Endodermal cell (in vitro differentiated cells): ENCODE measurements at places on chromosomes 6 and 20. TPM values are rescaled to one million over a fixed set of nuclear protein-coding genes. Genes with fewer than 3 reads are reported as not detected.

The CCN5 gene
- not detected in 3 replicates for total RNA-seq

The RBBP8NL gene
- not detected in 3 replicates for total RNA-seq

The ZC2HC1B gene
- total RNA-seq = not detected in 2 replicates

The HFE gene
- 1.7 to 2.7 TPM (median 2.1 TPM) in 3 replicates for total RNA-seq

The SERPINB1 gene
- total RNA-seq = 38.5 to 62.6 TPM (median 43.8 TPM) in 3 replicates

The RGL2 gene
- 84.2 to 90.5 TPM (median 85.6 TPM) in 3 replicates for total RNA-seq

The MRAP2 gene
- total RNA-seq = 9.5 to 10.7 TPM (median 10.3 TPM) in 3 replicates

The TTI1 gene
- total RNA-seq = 27.0 to 59.1 TPM (median 56.2 TPM) in 3 replicates

The SOX18 gene
- total RNA-seq = 1.8 to 6.5 TPM (median 2.3 TPM) in 3 replicates

- no peak for DNase-seq
These were observed 27.2 kb upstream of the PREX1 start for GRCh38 chr20:48855046-48855445.

GRCh38 chr20:25252686-25253421 is 5.0 kb downstream of the PYGB start:
- DNase-seq = peak; percentile 35

- no peak for DNase-seq
These were observed 59.1 kb upstream of the NEDD9 start for GRCh38 chr6:11291582-11291981.

- no peak for DNase-seq
These were observed 39.3 kb upstream of the SCGN start for GRCh38 chr6:25612666-25613065.

DNA sequence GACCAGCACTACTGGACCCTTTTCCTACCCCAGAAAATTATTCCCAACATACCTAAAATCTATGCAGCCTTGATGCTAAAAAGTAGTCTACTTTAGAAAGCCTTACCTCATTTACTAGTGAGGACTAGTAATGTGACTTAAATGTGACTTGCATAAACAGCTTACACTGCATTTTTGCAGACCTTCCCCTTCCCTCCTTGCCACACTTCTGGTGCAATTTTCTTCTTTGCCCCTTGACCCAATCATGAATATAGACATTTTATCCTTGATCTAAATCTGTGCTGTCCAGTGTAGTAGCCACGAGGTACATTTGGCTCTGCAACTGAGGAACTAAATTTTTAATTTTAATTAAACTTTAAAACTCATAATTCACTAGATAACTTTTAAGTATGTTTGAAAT is 7.0 kb upstream of the ZKSCAN8 start:
- DNase-seq = no peak

DNA sequence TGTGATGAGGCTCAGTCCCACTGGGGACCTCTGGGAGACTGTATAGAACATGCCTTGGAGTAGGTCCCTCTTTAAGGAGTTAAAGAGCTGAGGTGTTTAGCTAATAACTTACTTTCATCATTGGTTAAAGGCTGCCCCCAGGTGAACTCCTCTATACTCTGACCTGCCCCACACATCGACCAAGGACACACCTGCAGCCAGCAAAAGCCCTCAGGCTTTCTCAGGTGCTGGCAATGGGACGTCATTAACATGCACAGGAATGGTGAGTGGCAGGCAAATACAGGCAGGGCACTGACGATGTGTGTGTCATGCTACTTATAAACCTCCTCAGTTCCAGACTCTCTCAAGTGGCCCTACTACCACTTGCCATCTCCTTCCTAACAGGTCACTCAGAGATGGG is 366.4 kb downstream of the KIF16B start:
- no peak for DNase-seq

GRCh38 chr6:40398034-40398691 is 189.0 kb downstream of the LRFN2 start:
- DNase-seq = no peak

GRCh38 chr6:383856-384255 is 7.7 kb upstream of the IRF4 start:
- no peak for DNase-seq

GRCh38 chr20:22346716-22347115 is 237.7 kb downstream of the FOXA2 start:
- DNase-seq = no peak

- no peak for DNase-seq
These were observed 282.1 kb upstream of the TCF21 start for GRCh38 chr6:133606852-133607251.

GRCh38 chr6:16570946-16571345 is 190.3 kb downstream of the ATXN1 start:
- no peak for DNase-seq

- DNase-seq = no peak
These were observed 134.9 kb upstream of the BACH2 start for GRCh38 chr6:90431576-90431975.

DNA sequence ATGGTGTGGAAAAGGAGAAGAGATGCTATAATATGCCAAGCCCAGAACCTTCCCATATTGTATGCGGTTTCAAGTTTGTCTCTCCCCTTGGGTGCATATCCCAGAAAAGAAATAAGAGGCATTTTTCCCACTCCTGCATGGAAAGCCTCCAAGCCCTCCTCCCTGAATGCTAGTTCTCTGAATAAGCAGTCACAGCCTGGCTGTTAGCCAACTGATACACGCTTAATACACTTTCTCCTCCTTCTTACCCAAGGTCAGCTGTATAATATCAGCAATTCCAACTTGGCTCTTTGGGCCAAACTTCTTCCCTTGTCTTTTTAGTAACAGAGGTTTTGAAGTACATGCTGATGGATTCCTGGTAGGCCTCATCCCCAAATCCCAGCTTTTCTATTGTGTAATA is 440.1 kb downstream of the EPHA7 start:
- DNase-seq = no peak

- DNase-seq = no peak
These were observed 22.3 kb upstream of the LAMP5 start for GRCh38 chr20:9492067-9492466.

GRCh38 chr20:61932199-61932592 is 133.5 kb downstream of the TAF4 start:
- no peak for DNase-seq

GRCh38 chr6:27332692-27333641 is 20.9 kb upstream of the POM121L2 start:
- DNase-seq = peak; percentile 87

GRCh38 chr20:43955062-43955749 is 40.6 kb downstream of the TOX2 start:
- peak; percentile 55 for DNase-seq
